ENCODE measurements at places on chromosomes 1 and 21.

- DNase-seq = no peak
Measured at GRCh38 chr1:97827887-97828286, 92.9 kb downstream of the DPYD start.

- DNase-seq = no peak
Measured at GRCh38 chr21:46362946-46363345, 39.0 kb downstream of the PCNT start.

- DNase-seq = no peak
Measured at GRCh38 chr1:20654104-20654690, 7.0 kb downstream of the DDOST start.

GRCh38 chr1:193108471-193108870 is 3.3 kb upstream of the GLRX2 start:
- DNase-seq = no peak

GRCh38 chr21:31735511-31735992 is 3.6 kb upstream of the SCAF4 start:
- DNase-seq = no peak

DNA sequence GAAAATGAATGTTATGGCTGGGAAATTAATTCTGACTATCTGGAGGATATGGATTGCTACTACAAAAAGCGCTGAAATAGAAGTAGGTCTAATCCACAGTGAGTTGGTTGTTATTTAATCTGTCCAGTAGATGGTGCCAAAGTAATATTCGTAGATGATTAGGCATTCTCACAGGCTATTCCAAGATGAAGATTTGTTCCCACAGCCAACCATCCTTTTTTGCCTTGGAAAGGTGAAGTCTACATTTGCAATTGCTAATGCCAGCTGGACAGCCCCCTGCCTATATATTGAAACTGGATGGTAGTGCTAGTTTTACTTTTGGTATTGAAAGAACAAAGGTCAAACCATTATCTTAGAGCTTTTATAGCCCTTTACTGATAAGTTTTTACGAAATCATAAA is 43.8 kb downstream of the RBM11 start:
- DNase-seq = no peak

DNA sequence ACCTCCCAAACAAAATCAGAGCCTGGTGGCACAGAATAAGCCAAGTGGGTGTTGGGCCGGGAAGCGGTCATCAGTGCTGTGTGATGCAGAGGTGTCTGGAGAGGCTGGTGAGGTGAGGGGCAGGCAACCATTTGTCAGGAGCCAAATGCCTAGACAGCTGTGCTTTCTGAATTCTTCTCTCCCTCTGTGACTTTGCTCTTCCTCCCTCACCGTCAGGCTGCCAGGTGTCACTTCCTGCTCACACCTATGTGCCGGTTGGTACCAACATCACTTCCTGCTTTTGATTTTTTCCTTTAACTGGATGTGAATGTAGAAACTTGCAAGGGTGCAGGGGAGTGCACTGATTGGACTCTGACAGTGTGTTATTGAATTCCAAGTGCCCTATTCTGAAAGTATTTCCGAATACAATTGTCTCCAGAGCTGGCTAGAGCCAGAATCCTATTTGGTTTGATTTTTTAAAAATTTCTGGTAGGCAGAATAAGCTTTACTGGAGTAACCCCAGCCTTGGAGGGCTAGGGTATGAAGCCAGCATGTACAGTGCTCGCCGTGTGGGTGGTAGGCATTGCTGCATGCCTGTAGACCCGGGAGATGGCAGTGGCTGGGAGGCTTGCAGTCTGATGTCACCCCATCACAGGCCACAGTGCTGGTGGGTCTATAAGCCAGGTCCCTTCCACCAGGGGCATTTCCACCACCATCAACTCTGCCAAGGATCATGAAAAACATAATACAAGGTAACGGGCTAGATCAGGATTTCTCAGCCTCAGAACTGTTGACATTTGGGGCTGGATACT is 210.9 kb downstream of the KAZN start:
- no peak for DNase-seq

GRCh38 chr1:17545356-17545755 is 5.9 kb downstream of the ARHGEF10L start:
- DNase-seq = no peak

DNA sequence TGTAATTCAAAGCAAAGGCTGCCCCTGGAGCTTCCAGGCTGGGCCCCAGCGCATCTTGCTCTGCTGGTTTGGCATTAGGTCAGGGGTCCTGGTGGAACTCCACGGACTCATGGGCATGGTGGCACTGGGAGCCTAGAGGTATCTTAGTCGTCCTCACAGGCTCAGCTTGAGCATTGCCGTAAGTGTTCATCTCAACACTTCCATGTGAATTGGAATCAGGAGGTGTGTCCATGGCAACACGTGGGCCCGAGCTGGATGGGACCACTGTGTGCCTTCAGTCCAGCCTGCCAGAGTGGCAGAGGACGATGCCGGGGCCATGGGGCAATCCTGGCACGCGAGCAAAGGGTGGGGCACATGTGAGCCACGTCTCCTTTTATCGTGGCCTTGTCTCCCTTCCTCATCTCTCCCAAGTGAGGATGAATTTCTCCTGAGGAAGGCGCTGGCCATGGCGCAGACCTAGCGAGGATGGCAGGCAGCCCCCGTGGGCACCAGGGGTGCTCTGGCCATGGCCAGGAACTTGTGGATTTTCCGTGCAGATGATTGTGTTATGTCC is 47.0 kb downstream of the AGPAT3 start:
- peak; percentile 33 for DNase-seq

DNA sequence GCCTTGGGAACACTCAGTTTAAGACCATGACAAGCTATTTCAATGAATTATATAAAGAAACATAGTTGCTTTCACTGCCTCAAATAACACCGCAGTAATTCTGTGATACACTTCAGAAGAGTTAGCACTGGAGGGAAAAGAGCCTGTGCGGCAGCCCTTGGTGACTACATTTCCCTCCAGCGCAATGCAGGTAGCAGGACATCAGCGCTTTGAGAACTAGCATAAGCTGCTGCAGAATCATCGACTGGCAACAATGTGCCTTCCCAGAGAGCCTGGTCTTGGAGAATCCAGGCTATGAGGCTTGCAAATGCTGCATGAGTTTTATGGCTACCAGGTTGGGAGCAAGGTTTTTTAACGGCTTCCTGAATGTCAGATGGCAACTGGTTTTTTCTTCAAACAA is 7.5 kb downstream of the NRIP1 start:
- DNase-seq = no peak

DNA sequence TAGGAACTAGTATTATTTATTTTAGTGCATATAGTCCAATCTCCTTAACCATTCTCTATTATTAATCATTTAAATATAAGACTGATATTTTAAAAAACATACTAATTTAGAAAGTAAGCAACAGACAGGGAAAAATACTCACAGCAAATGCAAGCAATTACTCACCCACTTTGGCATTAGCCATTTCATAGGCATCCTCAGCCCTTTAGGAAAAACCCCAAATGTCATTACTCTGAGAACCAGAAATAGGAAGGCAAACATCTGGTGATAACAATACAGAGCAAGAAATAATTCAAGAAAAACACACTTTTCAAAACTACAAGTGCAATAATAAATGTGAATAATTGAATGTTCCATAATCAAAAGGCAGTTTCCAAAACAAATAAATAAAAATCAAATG is 545.1 kb downstream of the PLPP3 start:
- DNase-seq = no peak

DNA sequence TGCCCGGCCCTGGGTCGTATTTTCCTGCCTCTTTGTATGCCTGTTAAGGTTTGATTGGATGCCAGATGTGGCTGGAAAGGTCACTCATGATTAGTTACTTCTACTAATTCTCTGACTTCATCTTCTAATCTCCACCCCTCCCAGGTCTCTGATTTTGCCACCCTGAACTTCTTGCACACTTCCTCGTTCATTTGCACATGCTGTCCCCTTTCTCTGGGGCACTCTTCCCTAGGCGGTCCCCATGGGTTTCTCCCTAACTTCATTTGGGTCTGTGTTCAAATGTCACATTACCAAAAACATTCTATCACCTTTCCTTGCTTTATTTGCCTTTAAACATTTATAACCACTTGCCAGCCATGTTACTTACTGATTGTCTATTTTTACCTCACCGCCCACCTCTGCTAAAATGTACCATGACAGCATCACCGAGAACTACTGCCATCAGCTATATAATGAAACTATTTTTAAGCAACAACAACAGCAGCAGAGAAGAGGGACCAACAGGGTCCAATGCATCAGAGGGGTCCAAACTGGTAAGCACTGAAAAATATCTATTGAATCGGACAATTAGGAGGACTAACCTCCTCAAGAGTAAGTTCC is 45.8 kb upstream of the FMOD start:
- no peak for DNase-seq

DNA sequence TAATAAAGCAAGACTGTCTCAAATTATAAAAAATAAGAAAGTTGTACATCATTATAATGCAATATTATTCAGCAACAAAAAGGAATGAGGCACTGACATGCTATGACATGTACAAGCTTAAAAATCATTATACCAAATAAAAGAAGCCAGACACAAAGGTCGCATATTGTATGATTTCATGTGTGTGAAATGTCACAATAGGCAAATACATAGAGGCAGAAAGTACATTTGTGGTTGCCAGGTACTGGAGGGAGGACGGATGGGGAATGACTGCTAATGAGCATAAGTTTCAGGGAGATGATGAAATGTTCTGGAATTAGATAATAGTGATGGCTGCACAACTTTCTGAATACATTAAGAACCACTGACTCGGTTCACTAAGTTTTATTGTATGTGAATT is 73.6 kb upstream of the NBPF3 start:
- no peak for DNase-seq

DNA sequence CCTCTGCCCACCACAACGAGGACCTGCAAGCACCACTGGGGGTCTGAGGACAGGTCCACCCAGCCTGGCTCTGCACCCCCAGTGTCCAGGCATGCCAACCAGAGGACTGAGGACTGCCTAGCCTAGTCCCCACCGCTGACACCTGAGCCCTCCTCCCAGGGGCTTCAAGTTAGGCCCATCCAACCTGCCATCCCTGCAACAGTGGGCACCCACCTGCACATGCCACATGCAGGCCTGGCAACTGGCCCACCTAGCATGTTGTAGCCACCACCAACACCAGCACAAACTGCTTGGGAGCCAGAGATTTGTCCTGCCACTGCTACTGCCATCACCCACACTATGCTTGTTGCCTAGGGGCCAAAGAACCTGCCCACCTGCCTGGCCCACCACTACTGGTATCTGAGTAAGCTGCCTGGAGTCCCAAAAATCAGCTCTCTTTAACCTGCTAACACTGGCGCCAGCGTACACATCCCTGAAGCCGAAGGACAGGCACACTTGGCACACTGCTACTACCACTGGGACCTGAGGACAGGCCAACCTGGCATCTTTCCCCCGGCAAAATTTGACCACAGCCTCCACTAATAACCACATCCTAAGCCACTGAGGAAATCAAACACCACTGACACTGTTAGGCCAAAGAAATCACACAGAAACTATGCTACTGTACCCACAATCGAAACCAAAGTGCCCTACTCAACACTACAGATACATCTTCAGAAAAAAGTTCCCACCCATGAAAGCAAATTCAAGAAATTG is 61.5 kb downstream of the PSMG1 start:
- no peak for DNase-seq

- DNase-seq = no peak
Measured at GRCh38 chr1:16162163-16162822, 6.4 kb upstream of the EPHA2 start.

All from cardiac septum (tissue), 1 donor.